ENCODE measurements at places on chromosomes 11 and 22.

DNA sequence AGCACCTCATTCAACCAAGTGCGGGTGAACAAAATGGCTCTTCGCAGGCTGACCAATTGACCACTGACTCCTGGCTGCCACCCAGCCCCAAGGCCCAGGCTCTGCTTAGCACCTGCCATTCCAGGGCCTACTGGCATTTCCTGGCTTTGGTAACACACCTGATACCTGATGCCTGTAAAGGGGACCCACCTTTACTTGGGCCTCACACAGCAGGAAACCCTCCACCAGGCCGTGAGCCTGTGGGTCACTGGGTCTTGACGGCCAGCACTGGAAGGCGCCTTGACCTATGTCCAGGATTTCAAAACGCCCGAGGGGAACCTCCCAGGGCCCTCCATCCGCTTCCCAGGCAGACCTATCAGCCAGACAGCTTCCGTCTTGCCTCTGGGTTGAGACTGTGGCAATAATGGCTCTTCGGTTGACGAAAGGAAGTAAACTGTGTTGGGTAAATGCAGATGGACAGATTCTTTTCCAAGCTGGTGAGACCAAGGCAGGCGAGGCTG, 16.8 kb upstream of the TMEM184B start:
- DNase-seq = no peak

GRCh38 chr11:79510960-79511359, 70.1 kb upstream of the TENM4 start:
- DNase-seq = no peak

DNA sequence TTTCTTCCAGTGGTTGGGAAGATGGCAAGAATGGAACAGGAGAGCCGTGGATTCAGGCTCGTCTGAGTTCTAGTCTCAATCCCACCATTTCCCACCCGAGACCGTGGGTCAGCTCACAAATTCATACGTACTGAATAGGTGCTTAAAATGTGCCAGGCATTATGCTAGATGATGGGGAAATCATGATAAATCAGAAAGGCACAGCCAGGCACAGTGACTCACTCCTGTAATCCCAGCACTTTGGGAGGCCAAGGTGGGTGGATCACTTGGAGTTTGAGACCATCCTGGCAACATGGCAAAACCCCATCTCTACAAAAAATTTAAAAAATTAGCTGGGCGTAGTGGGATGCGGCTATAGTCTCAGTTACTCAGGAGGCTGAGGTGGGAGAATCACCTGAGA, 7.1 kb downstream of the TRIOBP start:
- no peak for DNase-seq

DNA sequence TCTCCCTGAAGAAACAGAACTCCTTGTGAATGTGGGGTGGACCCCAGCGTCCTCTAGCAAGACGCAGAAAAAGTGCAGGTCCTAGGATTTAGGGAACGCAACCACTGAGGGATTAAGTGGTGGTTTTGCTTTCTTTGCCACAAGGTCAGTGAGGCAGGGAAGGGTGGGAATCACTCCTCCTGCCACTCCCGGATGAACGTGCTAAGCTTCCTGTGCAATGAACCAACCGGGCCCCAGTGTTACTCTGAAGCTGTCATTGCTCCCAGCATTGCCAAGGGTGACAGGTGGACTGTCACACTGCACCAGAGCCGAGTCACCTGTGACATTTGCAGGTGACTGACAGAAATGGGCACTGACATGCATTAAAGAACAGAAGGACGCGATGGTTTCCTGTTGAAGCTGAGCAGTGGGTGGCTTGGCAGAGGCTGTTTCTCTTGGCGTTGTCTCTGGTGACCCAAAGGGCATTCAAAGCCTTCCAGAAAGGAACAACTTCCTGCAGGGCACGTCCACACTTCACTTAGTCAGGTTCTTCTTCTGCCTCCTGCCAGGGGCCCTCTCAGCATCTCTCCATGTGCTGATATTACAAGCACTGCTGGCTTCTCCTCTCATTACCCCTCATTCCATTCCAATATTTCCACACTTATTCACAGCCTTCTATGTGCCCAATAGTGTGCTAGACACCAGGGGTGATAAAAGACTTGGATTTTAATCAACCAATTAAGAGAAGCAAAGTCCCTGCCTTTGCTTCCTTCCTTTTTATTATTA, 9.7 kb downstream of the KIRREL3 start:
- no peak for DNase-seq

DNA sequence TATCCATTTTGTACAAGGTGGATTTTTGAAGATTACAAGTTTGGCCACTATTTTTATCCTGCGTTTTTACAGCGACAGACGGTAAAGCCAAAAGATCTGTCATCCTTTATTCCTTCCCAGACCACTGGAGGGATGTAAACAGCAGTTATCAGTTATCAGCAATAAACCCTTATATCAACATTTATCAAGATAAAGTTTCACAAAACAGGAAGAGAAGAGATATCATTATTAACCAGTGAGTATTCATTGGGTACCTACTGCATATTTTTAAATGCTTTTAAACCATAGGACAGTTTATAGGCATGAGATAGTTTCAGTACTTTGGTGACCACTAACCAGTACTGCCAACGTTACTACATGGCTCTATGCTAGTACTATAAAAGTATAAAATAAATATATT, 5.9 kb upstream of the REXO2 start:
- no peak for DNase-seq

DNA sequence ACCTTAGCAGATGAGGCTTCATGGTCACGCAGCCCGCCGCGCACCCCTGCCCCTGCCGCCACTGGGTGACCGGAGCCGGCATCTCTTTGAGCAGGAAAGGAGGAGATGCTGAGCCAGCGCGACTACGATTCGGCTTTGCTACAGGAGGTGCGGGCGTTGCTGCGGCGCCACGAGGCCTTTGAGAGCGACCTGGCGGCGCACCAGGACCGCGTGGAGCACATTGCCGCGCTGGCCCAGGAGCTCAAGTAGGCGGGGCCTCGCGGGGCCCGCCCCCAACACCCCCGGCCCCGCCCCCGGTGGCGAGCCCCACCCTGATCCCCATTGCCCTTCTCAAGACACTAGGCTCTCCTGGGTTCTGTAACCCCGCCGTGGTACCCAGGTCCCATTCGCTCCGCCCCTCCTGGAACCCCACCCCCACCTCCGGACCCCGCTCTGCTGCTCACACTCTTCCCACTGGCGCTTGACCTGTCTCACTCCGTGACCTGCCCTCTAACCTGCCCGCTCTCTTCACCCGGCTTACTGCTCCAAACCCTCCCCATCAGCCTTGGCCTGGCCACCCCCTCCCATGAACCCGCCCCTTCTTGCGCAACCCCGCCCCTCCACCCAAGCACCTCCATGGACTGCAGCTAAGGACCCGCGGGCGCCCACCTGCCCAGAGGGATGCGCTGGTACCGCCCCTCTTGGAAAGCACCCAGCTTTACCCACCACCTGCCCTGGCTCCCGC, 9.1 kb downstream of the CTSF start:
- DNase-seq = no peak

- DNase-seq = no peak
Measured at GRCh38 chr22:26460202-26460601, 23.4 kb downstream of the HPS4 start.

DNA sequence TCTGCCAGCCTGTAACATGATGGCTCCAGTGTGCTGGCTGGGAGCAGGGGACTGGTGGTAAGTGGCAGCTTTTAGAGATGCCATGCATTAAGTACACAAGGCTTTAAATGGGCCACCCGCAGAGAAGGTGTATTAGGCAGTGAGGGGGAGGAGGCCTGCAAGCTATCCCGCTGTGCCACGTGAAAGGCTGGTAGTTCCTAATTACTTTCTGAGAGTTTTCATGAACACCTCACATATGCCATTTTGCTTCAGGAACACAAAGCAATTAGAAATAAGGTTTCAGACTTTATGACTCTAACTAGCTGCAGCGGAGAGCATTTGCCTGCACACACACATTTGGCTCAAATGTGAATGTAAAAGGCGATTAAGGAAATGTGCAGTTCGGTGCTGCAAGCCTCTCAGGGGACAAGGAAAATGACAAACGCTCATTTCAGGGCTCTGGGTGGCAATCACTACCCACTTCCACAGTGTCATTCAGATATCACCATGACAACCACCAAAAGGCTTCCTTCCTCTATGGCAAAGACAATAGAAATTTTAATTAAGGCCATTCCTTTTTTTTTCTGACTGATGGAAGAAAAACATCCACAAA, 116.6 kb downstream of the PLEKHA7 start:
- DNase-seq = no peak

- no peak for DNase-seq
Measured at GRCh38 chr11:106852779-106853178, 165.5 kb downstream of the GUCY1A2 start.

GRCh38 chr11:121321614-121322243, 29.2 kb downstream of the SC5D start:
- no peak for DNase-seq

GRCh38 chr22:42985531-42985905, 29.4 kb downstream of the PACSIN2 start:
- no peak for DNase-seq

DNA sequence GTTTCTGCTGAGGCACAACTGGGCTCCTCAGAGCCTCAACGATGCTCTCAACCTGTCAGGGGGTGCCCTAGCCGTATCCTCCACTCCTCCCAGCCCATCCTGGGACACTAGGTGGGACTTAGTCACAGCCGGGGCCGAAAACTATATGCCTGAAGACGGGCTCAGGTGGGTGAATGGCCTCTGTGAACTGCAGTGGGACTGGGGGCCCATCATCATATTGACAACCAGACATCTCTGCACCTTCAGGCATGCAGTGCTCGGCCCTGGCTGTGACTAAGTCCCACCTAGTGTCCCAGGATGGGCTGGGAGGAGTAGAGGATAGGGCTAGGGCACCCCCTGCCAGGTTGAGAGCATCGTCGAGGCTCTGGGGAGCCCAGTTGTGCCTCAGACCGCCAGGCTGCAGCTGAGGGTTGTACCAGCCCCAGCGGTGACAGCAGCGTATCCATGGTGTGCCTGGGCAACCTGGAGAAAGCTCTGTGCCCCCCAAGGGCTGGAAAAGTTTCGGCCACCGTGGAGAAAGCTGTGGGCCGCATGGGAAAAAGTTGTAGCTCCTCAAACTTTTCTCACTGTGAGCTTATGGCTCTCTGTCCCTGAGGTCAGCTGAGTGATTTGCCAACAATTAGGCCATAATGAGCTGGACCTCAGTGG, 88.9 kb downstream of the RRM1 start:
- DNase-seq = no peak

GRCh38 chr11:114060392-114061047, 1.0 kb downstream of the ZBTB16 start:
- DNase-seq = no peak

DNA sequence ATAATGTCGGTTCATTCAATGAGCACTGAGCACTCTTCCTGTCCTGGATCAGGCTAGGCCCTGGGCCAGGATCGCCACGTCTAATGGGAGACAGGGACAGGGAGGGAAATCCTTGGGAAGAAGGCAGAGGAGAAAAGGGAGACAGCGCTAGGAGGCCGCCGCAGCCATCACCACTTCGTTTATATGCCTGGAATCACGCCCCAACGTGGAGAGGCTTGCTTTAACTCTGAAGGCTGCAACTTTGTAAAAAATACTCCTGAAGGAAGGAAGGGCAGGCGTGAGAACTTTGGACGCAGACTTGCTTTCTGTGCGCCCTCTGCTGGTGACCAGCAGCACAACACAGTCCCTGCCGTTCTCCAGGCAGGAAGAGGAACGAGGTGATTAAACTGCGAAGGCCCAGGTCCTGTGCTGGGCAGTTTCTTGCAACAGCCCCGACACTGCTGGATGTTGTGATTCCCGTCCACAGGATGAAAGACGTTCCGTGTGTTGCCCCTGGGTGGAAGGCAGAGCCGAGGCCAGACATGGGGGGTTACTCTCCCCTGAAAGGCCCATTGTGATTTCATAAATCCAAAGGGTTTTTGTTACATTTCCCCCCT, 22.1 kb downstream of the RIBC2 start:
- peak; percentile 73 for DNase-seq

- DNase-seq = no peak
Measured at GRCh38 chr11:66860449-66860831, 3.6 kb downstream of the LRFN4 start.

GRCh38 chr11:30017445-30017895, 640 bp upstream of the KCNA4 start:
- DNase-seq = no peak

DNA sequence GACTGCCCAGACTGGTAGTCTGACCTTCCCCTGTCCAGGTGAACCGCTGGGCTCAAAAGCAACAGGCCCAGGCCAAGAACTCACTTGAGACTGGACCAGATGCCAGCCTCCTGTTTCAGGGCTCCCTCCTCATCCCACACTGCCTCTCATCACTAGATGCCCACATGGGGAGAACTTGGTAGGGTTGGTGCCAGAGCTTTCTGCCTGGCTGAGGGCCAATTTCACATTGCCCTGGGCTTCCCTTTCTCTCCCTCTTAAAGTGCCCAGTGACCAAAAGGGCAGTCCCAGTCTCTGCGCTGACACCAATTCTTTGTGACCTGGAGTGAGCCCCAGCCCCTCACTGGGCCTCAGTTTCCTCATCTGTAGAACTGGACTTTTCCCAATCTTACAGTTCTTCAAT, 41.7 kb downstream of the C11orf58 start:
- DNase-seq = no peak

- no peak for DNase-seq
Measured at GRCh38 chr11:80412604-80413003, 971.8 kb upstream of the TENM4 start.

DNA sequence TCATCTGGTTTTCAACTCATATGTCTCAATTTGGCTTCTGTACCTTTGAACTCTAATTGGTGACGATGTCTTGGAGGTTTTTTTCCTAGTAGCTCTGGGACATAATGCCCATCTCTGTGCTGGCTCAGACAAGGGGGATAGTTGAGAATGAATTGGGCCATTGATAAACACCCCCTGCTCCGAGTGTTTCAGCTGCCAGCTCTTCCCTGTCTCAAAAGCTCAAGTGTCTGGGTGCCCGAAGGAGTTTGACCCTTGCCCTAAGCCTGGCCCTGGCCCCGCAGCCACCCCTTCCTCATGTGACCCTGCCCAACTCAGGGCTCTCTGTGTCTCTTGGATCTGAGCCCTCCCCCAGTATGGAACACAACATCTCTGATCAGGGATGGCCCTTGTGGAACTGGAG, 3.0 kb downstream of the INSC start:
- DNase-seq = no peak

GRCh38 chr11:15493066-15493465, 378.3 kb downstream of the INSC start:
- DNase-seq = no peak

- DNase-seq = no peak
Measured at GRCh38 chr11:31480930-31481329, 28.5 kb downstream of the IMMP1L start.

- DNase-seq = no peak
Measured at GRCh38 chr22:20436307-20436767, 1.3 kb downstream of the SCARF2 start.

All from stimulated activated CD4-positive, alpha-beta T cell treated with anti-CD3 and anti-CD28 coated beads, Interleukin-15, amount 100 ng/mL, for 48 hours (primary cell).